Thoracic aorta (tissue), 2 donors: ENCODE measurements at places on chromosomes 3 and 15. TPM values are rescaled to one million over a fixed set of nuclear protein-coding genes. Genes with fewer than 3 reads are reported as not detected.

DNA sequence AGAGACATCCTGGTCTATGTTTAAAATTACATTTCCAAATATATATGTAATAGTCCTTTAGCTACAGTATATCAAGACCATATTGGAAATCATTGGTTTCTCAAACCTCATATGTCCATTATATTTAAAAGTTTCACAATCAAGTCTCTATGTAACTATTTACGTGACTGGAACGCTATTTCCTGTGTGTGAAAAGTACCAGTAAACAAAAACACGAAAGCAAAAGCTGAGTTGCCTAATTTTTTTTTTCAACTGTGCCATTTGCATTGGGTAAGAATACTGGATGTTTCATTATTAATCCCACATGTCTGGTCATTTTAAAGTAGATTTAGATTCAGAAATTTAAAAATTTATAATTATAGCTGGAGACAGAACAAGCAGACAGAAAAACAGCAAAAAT is 381.4 kb downstream of the TBC1D5 start:
- no peak for DNase-seq
- no peak overlapping the region for H3K27ac ChIP-seq
- H3K36me3 ChIP-seq: no peaks in the 10 kb centered on the region

DNA sequence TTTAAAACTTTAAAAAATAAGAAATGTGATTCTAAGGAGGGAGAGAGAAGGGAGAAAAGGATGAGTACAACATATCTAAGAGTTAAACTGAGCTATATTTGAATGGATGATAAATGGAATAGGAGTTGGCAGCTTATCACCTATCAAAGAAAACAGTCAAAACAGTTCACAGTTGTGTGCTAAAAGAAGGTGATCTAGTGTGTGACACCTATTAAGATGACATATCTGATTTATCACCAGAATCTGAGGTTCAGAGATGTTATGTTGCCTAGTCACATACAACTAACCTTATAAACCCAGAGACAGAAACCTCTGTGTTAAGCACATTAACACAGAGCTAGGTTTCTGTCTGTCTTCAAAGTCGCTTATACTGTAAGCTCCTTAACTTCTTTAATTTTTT is 3.0 kb downstream of the ATP13A3 start:
- H3K4me1 ChIP-seq: peaks cover 19% of the 10 kb centered on the region
- no peaks in the 10 kb centered on the region for H3K27me3 ChIP-seq
- no peaks in the 10 kb centered on the region for H3K36me3 ChIP-seq
- DNase-seq: no peak
- H3K27ac ChIP-seq: no peak overlapping the region

GRCh38 chr3:14962762-14963161 is 15.4 kb downstream of the NR2C2 start:
- H3K4me1 ChIP-seq: peaks cover 14% of the 10 kb centered on the region
- no peak overlapping the region for H3K27ac ChIP-seq
- no peak for DNase-seq
- H3K27me3 ChIP-seq: no peaks in the 10 kb centered on the region

DNA sequence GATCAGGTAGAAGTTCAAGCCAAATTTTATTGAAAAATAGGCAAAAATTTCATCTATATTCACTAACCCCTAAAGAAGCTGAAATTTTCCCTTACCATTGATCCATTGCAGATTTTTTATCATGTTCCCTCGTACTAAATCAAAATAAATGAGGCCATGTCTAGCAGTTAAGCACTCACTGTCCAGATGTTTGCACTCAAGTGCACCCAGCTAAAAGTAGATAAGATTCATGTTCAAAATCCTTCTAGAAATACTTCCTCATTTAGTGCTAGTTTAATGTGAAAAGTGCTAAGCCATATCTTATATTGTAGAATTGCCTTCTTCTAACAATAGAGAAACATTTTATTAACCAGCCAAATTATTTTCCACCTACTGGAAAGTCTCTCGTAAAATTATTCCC is 164.7 kb upstream of the UBE2E2 start:
- H3K4me3 ChIP-seq: no peak overlapping the region
- no peak for DNase-seq
- no peaks in the 10 kb centered on the region for H3K36me3 ChIP-seq

DNA sequence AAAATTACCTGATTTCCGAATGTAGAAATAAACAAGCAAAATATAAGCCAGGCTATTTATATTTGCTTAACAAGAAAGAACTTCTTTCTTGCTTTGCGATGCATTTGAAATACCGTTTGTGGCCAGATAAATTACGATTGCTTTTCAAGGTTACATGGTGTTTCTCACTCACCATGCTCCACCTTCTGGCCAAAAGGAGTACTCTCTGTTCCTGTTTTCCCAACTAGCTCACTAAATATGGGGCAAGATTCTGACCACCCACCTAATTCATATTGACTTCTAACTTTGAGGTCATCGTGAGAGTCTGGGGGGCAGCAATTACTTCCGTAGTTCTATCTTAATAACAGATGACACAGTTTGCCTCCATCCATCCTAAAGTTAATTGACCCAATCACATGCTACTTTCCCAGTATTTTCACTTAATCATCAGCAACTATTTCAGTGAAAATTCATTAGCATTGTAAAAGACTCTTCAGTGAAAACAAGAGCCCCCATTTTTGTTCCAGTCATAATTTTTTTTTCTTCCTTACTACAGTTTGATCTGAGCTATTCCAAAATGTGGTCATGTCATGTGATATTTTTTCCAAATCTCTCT is 25.9 kb downstream of the ACP3 start:
- no peaks in the 10 kb centered on the region for H3K36me3 ChIP-seq
- DNase-seq: no peak
- no peaks in the 10 kb centered on the region for H3K27me3 ChIP-seq
- H3K27ac ChIP-seq: no peak overlapping the region
- H3K4me1 ChIP-seq: no peaks in the 10 kb centered on the region
- peak overlapping the region; percentile 50 for H3K4me3 ChIP-seq

DNA sequence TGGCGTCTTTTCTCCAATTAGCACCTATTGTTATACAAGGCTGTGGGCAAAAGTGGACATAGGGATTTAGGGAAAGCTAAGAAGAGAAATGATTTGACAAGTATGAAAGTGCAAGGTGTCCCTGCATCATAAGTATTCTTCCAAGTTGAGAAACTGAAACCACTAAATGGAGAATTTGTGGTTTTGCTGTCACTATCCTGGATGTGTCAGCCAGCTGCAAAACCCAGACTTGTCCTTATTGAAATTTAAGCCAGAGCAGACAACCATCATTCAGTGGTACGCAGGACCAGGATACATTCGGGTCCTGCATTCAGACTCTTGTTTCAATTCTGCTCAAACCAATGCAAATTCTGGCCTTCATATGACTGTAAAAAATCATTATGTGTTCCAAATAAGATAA is 384.8 kb upstream of the TGFBR2 start:
- H3K36me3 ChIP-seq: no peaks in the 10 kb centered on the region
- no peak overlapping the region for H3K4me3 ChIP-seq
- no peak overlapping the region for H3K27ac ChIP-seq
- DNase-seq: no peak
- peaks cover 2% of the 10 kb centered on the region for H3K4me1 ChIP-seq

DNA sequence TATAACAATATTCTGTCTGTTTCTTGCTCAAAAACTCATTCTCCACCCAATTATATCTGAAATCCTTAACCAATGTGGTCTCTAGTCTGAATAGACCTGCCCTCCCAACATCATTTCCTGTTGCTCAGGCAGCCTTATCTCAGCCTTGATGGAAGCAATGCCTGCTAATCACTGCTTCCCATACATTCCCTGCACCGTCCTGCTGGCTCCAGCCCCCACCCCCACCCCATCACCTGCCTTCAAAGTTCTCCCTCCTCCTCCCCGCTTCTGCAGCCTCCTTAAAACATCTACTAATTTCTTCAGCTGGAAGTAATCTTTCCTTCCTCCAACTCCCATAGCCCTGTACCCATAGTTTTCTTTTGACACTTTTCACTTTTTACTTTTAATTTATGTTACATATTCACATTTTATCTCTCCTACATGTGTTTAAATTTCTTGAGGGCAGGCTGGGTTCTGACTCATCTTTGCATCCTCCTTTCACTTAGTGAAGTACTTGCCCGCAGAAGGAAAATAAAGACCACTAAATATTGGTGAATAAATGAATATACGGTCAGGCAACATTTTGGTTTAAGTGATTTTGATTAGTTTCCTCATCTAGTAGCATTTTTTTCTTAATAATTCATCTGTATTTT is 98.2 kb downstream of the MEIS2 start:
- H3K27ac ChIP-seq: no peak overlapping the region
- H3K27me3 ChIP-seq: no peaks in the 10 kb centered on the region
- H3K36me3 ChIP-seq: no peaks in the 10 kb centered on the region
- DNase-seq: no peak

DNA sequence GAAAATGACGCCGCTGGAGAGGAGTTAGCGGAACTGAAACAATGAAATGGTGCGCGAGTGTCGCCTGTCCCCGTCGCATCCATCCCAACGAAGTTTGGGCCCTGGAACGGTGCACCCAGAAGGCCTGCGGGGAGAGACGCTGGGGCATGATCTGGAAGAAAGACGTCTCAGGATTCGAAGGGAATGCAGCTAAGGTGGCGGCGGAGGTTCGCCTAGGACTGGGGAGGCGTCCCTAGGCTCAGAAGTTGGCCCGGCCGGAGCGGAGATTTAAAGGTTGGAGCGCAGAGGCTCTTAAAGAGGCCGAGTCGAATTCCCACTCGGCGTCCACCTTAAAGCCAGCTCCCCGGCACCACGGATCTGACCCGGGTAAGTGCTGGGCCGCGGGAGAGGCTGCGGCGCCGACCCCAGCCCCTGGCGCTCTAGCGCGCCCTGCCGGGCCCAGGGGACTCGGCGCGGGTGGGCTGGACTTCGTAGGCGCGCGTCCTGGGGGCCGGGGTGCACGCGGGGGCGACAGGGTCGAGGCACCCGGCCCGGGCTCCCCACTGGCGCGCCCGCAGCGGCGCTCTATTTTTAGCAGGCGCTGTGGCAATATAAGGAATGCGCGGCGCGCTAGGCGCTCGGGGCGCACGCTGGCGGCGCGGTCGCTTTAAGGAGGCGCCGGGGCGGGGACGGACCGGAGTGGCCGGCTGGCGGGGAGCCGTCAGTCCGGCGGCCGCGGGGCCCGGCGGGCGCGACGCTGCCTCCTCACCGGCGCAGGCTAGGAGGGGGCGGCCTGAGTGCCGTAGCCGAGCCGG is at the start of gene MRAS:
Gene MRAS (plus strand): TSS at position 620 of the 794 bp plus-strand sequence. CDS start 24,305 bp downstream, outside the sequence.
- no peaks in the 10 kb centered on the region for H3K27me3 ChIP-seq
- H3K27ac ChIP-seq: peak within 1 kb of the TSS; percentile 89
- peaks cover 35% of the 10 kb centered on the region for H3K4me1 ChIP-seq
- peak; percentile 38 for DNase-seq

GRCh38 chr3:102512734-102513504 is 78.1 kb downstream of the ZPLD1 start:
- no peak overlapping the region for H3K4me3 ChIP-seq
- no peaks in the 10 kb centered on the region for H3K36me3 ChIP-seq
- no peaks in the 10 kb centered on the region for H3K4me1 ChIP-seq

- H3K4me1 ChIP-seq: peaks cover 6% of the 10 kb centered on the region
- no peak overlapping the region for H3K27ac ChIP-seq
- H3K27me3 ChIP-seq: no peaks in the 10 kb centered on the region
- H3K4me3 ChIP-seq: no peak overlapping the region
- no peak for DNase-seq
- H3K36me3 ChIP-seq: no peaks in the 10 kb centered on the region
Observed at GRCh38 chr3:186124592-186124991, 15.7 kb upstream of the ETV5 start.

- no peaks in the 10 kb centered on the region for H3K27me3 ChIP-seq
- H3K36me3 ChIP-seq: no peaks in the 10 kb centered on the region
- no peak overlapping the region for H3K4me3 ChIP-seq
- H3K27ac ChIP-seq: no peak overlapping the region
- DNase-seq: no peak
Observed at GRCh38 chr3:87828046-87828445, 230.8 kb downstream of the CGGBP1 start.

GRCh38 chr3:151107177-151107576 is 21.7 kb downstream of the MED12L start:
- H3K4me3 ChIP-seq: no peak overlapping the region
- no peak overlapping the region for H3K27ac ChIP-seq
- no peaks in the 10 kb centered on the region for H3K4me1 ChIP-seq
- no peaks in the 10 kb centered on the region for H3K27me3 ChIP-seq
- no peak for DNase-seq

DNA sequence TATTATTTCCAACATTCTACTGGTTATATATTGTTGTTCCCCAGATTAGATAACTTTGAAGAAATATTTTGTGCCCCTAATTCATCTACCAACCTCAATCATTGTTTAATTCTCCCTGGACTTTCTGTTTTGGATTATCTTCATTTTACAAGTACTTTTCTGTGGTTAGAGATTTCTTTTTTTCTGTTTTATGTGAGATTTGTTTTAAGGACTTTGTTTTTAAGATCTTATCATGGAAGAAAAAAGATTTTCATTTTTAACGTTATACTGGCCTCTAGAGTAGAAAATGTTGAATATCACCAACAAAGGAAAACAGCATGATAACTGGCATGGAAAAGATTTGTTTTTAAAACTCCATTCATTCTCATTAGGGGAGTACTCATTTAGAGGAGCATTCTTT is 210.9 kb upstream of the KCNMB2 start:
- H3K4me1 ChIP-seq: peaks cover 27% of the 10 kb centered on the region
- no peaks in the 10 kb centered on the region for H3K27me3 ChIP-seq
- H3K4me3 ChIP-seq: no peak overlapping the region

DNA sequence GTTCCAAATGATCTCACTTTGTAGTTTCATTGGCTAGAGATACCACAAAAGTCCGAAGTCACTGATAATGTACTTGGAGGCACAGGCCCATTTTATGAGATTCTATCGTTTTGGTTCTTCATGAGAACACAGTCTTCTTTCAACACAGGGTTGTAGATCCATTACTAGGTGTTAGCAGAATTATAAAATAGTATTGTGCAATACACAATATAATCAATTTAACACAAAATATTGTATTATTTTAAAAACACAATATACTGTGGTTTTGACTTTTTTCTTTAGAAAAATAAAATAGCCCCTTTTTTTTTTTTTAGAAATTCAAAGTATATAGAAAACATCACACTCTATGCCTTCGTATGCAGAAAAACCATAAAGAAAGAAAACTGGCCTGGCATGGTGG is 138.6 kb upstream of the TSC22D2 start:
- DNase-seq: no peak
- H3K27ac ChIP-seq: no peak overlapping the region
- no peaks in the 10 kb centered on the region for H3K36me3 ChIP-seq

DNA sequence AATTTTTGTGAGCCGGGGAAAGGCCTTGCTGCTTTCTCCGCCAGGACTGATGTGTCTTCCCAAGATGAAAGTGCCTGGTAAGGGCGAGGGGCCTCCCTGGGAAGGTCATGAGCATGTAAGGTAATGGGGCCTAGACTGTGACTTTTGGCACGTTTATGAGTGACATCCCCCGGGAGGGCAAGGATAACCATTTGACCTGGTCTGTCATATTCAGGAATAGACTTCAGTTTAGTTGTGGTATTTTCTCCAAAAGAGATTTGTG is 631 bp upstream of the CNBP start:
- peaks cover 28% of the 10 kb centered on the region for H3K4me1 ChIP-seq
- H3K27me3 ChIP-seq: no peaks in the 10 kb centered on the region
- H3K36me3 ChIP-seq: no peaks in the 10 kb centered on the region
- DNase-seq: no peak
- peak overlapping the region; percentile 100 for H3K4me3 ChIP-seq

Gene VIPR1
- 31.0 TPM for total RNA-seq

Gene SH2D7
- total RNA-seq: not detected

Gene COL6A6
- 0.14 TPM for total RNA-seq

Gene OXTR
- 55.1 TPM for total RNA-seq

Gene ATP13A5
- total RNA-seq: not detected

Gene LIPH
- 4.5 TPM for total RNA-seq

Gene TAGLN3
- not detected for total RNA-seq

Gene TUBGCP5
- total RNA-seq: 15.8 TPM

Gene SH3GL3
- total RNA-seq: not detected
